NCI-H1105 treated with DMSO at 0.1 percent for 48 hours (cell line): ENCODE measurements at places on chromosomes 4 and X.
A peak's percentile ranks its signal among the peaks of the same experiment; 100 is the strongest.

DNA sequence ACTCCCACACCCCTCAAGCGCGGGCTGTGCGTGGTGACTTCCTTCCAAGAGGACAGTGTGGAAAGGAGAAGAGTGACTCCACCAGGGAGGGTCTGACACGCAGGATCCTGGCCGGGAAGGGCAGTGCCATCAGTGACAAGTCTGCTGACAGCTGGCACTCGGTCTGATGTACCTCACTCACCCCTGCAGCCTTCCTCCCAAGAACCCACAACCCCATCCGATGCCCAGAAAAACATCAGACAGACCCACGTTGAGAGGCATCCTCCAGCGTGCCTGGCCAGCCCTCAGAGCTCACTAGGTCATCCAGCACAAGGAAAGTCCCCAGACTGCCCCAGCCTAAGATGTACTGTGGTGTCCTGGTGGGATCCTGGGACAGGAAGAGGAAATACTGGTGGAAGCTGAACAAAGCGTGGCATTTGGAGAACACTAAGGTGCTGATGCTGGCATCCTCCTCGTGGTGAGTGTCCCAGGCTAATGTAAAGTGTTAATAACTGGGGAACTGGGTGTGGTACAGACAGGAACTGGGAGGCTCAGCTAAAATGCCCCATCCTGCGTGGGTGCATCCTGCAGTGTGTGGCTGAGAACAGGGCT is 200.0 kb upstream of the PSAPL1 start:
- DNase-seq, result no peak

DNA sequence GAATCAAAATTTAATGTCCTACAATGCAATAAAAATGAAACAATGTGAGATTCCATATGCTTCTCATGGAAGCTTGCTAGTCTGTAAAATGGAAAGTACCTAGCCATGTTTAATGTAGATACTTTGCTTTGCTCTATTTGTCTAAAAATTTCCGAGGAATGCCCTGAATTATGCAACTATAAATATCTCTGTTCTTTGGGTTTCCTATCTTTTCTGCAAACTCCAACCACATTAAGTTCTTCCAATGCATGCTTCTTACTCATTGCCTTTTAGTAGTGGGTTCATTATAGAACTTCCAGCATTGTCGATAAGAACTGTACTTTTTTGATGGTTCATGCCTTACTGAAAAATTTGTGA is 178.3 kb downstream of the RASL11B start:
- no peak for DNase-seq

- no peak for DNase-seq
These were observed 81.7 kb downstream of the SHISA3 start for GRCh38 chr4:42478946-42479345.

GRCh38 chrX:37349221-37350033 is at the start of gene PRRG1:
PRRG1 (plus strand) TSS chrX:37349364; CDS start chrX:37406250, 56,886 bp downstream.
- peak; percentile 40 for DNase-seq

DNA sequence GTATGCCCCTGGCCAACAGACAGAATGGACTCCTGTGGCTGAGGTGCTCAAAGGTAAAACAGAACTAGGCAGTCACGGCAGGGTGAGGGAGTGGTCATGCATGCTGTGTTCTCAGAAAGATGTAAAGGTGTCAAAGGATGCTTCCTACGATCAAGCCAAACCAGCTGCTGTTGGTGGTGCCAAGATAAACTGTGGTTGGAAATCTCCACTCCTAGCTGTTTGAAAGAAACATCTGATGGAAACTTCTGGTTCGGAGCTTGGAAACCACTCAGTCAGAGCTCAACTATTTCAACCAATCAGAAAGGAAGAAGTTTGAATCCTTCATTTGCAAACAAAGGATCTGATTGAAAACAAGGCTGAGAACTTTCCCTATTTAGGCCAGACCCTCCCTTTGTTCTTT is 68.5 kb upstream of the DDX60 start:
- DNase-seq, result no peak

GRCh38 chrX:68762766-68763165 is 66.1 kb upstream of the EFNB1 start:
- no peak for DNase-seq

DNA sequence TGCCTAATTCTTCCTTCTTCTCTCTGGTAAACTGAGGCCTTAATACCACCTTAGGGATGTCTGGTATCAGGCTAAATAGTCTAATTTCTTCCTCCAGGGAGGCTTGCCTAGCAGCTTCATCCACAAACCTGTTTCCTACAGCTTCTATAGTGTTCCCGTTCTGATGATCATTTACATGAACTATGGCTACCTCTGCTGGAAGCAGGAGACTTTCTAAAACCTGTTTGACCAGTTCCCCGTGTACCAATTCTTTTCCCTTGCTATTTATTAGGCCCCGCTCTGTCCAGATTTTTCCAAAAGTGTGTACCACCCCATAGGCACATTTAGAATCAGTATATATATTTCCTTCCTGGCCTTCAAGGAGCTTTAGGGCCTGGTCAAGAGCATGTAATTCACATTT is 5.8 kb upstream of the USP38 start:
- no peak for DNase-seq

DNA sequence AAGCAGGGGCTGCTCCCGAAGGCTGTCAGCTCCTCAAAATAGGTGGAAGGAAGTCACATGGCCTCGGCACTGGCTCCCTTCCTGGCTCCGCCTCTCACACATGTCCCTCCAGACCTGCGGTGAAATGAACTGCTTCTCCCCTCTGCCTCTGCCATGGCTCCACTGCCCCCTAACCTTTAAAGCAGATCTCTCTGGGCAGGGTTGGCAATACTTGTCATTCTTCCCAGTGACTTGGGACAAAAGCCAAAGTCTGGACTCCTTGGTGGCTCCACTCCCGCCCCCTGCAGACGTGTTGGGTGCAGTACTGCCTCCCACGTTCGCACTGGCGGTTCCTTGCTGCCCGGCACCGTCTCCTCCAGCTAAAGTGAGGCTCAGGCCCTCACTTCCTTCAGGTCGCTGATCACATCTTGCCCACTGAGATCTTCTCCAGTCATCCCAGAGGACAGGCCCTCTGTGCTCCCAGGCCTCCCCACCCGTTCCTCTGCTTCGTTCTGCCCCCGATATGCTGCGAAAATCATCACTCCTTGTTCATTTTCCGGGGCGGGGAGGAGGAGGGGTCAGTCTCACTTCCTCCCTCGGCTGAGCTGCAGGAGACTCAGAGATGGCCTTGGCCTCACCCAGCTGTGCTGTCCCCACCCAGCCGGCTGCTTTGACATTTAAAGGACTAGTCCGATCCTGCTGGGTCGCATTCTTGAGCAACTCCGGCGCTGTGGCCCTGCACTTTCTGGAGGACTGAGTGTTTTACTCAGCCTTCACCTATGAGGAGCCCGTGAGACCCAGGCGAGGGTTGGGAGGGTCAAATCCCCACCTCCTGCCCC is 97.4 kb downstream of the PHKA2 start:
- DNase-seq, result peak; percentile 49

GRCh38 chr4:99653916-99654315 is 3.7 kb downstream of the C4orf54 start:
- no peak for DNase-seq

GRCh38 chr4:185870366-185870765 is 58.4 kb upstream of the SORBS2 start:
- no peak for DNase-seq

DNA sequence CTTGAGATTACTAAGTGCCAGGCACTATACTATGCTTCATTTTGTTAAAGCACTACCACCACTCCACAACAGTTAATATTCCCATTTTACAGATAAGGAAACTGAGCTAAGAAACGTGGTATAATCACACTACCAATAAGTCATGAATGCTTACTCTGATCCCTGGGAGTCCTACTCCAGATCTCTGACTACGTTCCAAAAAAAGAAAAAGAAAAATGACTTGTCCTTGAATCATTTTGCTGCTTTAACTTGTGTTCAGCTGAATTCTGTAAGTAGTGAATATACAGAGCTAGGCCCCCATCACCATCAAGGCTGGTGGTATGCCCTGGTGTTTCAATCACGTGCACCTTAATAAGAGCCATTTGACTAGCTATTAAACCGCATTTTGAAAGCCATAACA is 39.4 kb downstream of the LDB2 start:
- DNase-seq, result no peak
